Stomach (tissue), 19 donors: ENCODE measurements at places on chromosomes 13 and 19. TPM values are rescaled to one million over a fixed set of nuclear protein-coding genes. Genes with fewer than 3 reads are reported as not detected.
A peak's percentile ranks its signal among the peaks of the same experiment; 100 is the strongest.

THAP8 gene
- total RNA-seq = 0.92 TPM

DNA sequence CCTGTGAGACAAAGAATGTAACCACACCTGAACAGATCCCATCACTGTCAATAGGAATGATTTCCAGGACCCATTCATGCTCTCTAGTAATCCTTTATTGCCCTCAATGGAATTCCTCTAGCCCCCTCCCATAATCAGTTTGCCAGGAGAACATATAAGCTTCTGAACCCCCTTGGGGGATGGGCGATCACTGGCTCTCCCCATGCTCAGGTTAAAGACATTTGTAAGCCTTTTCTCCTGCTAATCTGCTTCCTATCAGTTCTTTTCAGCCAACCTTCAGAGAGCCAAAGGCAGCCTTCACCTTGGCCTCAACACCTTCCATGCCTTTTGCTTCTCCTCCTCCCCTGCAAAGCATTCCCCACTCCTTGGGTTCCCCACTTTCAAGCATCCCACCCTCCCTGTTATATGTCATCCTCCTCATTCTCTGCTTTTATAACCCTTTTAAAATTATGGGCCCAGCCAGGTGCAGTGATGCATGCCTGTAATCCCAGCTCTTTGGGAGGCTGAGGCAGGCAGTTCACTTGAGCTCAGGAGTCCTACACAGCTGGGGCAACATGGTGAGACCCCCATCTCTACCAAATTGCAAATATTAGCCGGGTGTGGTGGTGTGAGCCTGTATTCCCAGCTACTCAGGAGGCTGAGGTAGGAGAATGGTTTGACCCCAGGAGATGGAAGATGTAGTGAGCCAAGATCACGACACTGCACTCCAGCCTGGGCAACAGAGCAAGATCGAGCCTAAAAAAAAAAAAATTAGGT lies 12.4 kb downstream of the DPRX start:
- DNase-seq = no peak

GRCh38 chr19:9296336-9296735 lies 13.3 kb downstream of the ZNF699 start:
- DNase-seq = no peak

DNA sequence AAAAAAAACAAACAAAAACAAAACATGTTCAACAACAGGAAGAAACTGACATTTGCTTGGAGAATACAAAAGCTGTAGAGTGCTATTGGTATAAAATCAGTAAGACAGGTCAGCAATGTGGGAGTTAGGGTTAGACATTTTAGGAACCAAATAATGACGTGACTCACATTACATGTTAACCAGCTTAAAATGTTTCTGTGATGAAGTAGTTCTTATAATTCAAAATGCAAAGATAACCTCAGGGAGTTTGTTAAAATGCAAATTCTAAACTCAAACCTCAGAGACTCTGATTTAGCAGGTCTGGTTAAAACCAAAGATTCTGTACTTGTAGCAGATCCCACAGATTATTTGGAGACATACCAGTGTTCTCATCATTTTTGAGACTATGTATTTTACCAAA lies 549.4 kb upstream of the SLITRK1 start:
- DNase-seq = no peak

DNA sequence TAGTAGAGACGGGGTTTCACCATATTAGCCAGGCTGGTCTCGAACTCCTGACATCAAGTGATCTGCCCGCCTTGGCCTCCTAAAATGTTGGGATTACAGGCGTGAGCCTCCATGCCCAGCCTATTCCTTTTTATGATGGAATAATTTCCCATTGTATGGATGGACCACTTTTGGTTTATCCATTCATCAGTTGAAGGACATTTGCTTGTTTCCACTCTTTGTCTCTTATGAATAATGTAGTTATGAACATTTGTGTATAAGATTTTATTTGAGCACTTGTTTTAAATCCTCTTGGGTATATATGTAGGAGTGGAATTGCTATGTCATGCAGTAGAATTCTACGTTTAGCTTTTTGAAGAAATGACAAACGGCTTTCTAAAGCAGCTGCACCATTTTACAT lies 23.3 kb downstream of the FBXO27 start:
- DNase-seq = no peak

DNA sequence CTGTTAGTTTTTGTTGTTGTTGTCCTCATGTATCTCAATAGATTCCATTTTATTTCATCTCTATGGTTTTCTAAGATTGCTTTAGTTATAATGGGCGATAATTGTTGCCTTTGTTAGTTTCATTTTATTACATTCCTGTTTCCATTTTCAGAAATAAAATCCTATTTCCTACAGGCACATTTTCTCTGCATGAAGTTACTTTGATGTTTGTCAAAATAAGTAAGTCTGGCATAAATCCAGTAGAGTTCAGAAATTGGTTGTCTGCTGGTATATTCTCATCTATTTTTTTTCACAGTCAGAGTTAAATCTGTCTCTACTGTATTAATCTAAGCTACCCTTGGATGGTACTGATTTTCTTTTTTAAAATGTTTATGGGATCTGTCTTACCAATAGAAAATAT lies 204.1 kb downstream of the MYO16 start:
- DNase-seq = no peak

DNA sequence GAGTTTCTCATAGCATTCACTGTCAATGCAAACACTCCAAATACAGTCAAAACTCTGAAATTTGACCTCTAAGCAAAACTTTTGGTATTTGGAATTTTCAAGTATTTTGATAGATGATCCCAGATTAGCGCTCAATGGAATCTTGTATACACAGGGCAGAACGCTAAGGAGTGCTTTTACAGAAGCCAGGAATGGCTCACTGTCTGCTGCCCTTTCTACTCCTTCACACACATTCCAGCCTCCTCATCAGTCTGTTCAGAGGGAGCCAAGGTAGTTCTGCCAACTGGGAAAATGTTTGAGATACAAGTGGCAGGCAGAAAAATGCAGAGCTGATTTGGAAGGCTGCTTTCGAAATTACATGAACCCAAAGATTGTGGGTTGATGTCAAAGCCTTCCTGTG lies 4.4 kb upstream of the STARD13 start:
- DNase-seq = no peak

DNA sequence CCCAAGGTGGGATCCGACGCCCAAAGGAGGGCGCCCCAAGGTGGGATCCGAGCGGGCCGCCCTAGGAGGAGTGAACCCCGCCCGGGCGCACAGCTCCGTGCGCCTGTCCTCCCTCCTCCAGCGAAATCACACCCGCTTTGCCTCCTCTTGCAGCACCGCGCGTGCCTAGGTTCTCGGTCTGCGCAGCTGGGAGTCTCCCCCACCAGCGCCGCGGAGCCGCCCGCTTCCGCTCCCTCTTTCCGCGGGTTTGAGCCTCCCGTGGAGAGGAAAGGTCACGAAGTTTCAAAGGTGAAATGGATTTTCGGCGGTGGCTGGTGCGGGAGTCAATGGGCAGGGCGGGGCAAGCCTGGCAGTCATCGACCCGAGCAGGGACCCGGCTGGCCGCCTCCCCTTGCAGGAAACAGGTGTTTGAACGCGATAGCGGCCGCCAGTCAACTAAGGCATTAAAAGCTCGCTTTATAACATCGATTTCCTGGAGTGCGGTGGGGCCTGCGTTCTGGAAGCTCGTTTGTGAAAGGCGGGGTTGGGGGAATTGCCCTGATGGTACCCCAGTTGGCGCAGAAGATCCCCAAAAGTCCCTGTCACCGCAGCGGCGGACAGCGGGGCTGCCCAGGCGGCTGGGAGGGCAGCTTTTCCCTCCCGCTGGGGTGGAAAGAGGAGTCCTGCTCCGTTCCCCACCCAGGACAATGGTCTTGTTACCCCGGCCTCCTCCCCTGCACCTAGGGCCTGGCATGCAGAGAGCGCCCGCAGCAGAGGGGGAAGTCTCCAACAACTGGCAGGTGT lies 9.0 kb upstream of the SOX1 start:
- no peak for DNase-seq

DNA sequence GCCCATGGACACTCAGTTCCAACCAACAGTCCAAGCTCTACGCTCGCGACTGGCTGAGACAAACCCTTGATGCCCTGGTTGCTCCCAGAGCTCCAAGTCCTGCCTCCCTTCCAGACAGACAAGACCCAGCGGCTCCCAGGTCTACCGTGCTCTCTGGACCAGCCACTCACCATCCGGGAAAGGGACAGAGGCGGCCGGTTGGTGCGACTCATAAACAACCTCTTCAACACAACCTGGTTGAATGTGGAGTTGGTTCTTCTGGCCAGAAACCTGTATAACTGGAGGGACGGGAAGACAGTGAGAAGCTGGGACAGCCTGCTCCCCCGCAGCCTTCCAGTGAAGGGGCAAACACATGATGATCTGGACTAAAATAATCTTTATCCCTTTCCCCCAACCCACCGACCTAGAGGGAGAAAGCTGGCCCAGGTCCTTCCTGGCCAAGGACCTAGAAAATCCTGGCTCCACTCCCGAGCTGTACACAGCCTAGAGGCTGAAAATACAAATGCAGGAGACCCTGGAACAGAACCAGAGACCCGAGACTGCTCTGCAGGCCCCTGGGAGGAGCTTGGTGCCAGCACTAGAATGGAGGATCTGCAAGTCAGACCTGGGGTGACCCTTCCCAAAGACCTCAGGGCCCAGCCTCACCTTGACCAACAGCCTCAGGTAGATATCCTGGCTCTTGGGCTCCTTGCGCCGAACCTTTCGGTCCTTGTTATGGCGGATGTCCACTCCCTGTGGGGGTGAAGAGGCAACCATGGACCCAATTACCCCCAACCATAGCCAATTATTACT lies 1.6 kb downstream of the RPL18 start:
- DNase-seq = peak; percentile 49
